ENCODE measurements at places on chromosomes 3 and 15.
A peak's percentile ranks its signal among the peaks of the same experiment; 100 is the strongest.

DNA sequence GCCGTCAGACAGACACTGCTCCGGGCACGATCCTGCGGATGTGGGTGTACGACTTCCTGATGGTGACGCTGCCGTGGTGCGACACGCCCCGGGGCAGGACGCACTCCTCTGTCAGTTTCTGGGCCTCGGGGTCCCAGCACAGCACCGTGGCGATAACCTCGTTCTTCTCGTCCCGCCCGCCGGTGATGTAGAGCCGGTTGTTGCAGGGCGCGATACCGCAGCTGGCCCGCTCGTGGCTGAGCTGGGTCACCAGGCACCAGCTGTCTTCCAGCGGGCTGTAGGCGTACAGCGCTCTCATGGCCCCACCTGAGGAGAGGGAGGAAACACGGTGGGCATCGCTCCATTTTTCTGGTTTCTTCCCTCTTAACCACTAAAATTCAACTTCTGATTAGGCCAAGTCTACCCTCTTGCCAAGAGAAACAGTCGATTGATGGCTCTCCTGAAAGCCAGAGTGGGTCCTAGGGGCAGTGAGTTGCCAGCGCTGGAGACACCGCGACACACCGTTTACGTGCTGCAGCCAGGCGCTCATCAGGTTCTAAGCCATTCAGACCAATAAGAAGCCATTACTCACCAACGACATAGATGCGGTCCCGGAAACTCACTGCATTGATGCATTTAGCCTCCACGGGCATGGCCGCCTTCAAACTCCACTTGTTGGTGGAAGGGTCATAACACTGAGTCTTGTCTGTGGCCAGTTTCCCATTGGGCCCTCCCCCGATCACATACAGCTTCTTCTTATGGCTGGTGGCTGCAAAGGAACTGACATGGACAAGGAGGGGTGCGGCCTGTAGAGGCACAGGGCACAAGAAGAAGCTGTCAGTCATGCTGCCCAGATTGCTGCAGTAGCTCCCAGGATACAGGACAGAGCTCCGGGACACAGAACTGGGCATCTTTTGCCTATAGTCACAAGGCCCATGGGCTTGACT is 63.3 kb downstream of the KLHL6 start:
- no peak for DNase-seq

DNA sequence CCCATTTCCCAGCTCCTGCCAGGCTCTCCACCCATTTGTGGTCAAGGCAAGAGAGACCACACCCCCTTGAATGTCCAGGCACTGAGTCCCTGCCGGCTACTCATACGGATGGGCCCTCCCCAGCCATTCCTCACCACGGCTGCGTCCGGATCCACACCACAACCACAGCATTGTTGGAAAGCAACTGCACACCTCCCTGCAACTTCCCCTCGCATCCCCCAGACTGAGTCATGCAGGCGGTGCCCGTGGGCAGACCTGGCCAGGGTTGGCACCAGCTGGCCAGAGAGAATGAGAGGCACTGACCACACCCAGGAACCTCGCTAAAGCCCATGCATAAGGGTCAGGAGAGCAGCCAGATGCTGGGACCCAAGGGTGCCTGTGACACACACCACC is 30.5 kb downstream of the LOXL1 start:
- peak; percentile 46 for DNase-seq

DNA sequence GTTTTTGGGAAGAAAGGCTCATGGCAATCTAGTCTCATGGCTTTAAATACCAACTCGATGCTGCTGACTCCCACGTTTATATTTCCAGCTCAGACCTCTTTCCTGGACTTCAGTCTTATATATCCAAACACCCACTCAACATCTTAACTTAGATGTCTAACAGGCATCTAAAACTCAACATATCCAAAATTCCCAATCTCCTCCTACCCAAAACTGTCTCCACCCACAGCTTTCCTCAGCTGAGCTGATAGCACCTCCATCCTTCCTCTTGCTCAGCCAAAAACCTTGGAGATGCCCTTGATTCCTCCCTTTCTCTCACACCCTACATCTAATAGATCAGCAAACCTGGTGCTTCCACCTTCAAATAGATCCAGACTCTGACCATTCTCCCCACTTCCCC is 202.5 kb downstream of the TLE3 start:
- no peak for DNase-seq

DNA sequence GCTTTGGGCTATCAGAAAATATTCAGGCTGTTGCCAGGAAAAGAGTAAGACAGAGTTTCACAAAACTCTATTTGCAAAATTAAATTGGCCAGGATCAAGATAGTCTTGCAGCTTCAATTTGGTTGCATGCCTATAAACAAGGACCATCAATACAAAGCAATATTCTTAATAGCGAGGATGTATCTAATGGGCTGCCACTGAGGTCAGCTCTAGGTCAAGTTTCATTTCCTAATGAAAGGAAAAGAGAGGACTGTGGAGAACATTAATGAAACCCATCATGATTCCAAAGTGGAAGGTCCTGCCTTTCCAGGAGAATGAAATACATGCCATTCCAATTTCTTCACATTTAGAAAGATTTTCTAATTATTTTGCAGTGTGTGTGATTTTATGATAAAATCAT is 273.5 kb downstream of the AGBL1 start:
- DNase-seq: no peak

DNA sequence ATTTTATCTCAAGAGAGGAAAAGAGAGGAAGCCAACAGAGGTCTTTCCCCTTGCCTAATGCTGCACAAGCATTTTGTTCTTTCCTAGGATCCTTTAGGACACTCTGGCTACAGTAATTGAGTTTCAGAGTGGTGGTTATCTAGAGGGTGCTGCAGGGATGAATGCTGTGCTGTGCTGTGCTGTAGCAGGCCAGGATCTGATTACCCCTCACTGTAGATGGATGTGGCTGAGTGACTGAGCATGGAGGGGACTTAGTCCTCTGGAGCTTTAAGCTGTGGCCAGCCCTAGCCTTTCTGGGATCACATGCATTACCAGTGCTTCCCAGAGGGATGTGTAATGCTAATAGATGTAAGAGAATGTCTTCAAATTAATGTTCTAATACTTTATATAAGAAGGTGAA is 94.8 kb downstream of the SLC9A9 start:
- no peak for DNase-seq

DNA sequence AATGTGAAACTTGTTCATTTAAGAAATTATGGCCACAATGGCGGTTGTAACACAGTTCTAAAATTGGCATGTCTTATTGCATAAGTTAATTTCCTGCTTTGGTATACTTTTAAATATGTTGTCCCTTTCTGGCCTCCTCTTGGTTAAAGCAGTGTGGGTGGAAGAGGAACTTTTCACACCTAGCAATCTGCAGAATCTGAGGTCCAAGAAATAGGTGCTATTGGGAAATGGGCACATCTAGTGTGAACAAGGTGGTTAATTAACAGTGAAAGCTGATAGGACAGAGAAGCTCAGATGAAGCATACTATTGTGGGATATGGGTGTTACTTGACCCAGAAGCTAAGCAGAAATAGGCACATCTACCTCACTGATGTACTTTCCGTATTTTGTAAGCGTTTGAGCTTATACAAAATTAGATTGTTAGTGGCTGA is 10.6 kb downstream of the CMC1 start:
- no peak for DNase-seq

DNA sequence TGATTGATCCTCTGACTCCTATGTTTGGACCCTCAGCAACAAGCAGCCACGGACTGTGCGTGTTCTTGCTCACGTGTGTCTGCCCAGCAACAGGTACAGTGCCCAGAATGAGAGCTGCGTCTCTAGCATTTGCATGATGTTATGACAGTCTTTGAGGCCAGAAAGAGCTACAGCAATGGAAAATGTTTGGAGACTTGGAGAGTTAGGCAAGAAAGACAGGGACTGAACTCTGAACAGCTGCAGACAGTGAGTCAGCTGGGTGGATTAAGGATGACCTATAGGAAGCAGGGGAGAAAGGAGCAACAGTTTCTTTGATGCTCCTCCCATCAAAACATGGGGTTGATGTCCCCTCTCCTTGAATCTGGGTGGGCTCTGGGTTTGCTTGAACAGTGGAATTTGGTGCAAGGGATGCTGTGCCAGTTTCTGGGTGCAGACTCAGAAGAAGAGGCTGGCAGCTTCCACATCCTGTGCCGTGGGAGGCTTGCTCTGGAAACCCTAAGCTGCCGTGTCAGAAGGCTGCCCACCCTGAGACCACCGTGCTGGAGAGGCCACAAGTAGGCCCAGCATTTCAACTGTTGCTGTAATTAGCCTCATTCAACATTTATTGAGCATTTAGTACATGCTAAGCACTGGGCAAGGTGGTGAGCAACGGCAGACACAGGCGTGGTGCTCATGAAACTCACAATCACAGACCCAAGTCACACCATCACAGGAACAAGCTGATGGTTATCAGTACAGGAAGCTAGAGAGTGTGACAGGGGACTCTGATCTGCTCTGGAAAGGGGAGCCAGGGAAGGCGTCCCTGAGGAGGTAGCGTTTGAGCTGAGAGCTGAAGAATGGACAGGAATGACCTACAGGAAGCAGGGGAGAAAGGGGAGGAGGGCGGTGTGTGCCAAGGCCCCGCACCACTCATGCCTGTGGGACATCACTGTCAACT is 21.7 kb downstream of the CCR9 start:
- DNase-seq: no peak

- DNase-seq: no peak
Measured at GRCh38 chr15:30650012-30650929, 24.3 kb downstream of the ARHGAP11B start.

- no peak for DNase-seq
Measured at GRCh38 chr3:52317208-52318000, 1.3 kb downstream of the DNAH1 start.

DNA sequence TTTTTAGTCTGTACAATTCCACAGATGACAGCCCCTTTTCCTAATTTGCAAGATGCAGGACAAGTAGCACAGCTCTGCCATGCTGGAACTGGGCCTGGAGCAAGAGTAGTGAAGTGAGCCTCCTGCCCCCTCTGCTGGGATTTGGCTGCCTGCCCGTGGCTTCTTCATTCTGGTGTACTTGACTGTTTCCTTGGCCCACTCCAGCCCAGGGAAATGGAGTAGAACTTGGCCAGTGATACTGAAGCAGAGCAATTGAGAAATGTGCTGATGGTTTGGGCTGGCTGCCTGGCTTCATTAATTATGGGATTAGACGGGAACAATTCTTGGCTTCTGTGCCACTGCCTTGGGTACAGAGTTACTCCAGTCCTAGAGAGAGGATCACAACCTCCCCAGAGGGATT is 2.8 kb downstream of the GPD1L start:
- DNase-seq: peak; percentile 6
